Keratinocyte (primary cell): ENCODE measurements at places on chromosomes 6 and 20.

DNA sequence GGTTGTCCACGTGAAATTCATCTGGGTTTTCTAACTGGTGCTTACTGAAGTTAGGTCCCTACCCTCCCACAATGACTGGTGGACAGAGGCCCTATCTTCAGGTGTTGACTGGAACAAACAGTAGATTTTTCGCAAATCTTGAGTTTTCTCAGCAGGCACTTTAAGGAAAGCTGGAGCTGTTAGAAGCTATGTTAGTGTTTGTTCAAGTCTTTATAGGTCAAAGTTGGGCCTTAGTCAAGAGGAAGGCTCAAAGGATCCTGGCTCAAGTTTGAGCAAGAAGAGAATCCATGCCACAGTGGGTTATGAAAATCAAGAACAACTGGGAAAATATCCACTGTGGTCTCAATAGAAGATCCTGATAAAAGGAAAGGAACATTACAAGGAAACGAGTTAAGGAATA lies 48.5 kb upstream of the ELOVL5 start:
- DNase-seq = no peak

DNA sequence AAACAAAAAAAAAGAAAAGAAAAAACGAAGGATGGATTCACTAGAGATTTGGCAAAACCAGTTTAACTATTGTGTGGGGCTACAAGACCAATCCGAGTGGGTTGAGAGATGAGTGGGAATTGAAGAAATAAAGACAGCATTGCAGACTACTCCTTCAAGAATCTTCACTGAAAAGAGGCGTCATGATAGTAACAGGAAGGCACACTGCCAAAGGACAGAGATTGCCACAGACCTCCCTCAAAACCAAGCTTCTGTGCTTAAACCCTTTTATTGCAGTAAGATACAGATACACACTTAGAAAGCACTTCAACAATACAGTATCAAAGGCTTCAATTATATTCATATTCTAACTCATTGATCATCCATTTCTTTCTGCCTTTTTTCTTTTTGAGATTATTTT lies 103.9 kb downstream of the IPCEF1 start:
- no peak for DNase-seq

- DNase-seq = no peak
Observed at GRCh38 chr6:28357036-28357435, 7.3 kb downstream of the ZKSCAN3 start.

DNA sequence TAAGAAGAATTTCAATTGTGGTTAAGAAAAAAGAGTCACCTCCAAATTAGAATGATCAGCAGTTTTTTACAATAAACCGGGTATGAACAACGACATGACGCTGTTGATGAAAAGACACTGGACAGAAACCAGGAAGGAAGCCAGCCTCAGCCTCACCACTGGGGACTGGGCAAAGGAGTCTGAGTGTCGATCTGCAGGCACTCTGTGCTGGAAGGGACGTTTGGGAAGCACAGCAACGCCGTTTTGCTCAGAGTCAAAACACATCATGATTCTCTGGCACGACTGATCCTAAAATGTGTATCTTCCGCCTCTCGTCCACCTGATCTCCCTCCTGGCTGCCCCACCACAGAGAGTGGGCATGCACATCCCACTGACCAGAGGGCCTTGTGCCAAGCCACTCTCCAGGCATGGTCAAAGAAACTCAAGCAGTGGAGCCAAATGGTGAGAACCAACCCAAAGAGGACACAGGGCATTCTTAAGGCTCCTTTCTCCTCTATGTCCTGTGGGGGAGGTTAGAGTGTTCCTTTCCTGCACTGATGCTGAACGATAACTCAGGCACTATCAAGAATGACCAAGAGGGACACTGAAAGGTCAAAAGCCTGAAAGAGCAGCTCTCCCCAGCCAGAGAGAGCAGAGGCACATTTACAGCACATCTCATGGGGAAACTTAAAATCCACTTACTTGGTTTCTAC lies 68.8 kb downstream of the AGPAT4 start:
- DNase-seq = no peak

DNA sequence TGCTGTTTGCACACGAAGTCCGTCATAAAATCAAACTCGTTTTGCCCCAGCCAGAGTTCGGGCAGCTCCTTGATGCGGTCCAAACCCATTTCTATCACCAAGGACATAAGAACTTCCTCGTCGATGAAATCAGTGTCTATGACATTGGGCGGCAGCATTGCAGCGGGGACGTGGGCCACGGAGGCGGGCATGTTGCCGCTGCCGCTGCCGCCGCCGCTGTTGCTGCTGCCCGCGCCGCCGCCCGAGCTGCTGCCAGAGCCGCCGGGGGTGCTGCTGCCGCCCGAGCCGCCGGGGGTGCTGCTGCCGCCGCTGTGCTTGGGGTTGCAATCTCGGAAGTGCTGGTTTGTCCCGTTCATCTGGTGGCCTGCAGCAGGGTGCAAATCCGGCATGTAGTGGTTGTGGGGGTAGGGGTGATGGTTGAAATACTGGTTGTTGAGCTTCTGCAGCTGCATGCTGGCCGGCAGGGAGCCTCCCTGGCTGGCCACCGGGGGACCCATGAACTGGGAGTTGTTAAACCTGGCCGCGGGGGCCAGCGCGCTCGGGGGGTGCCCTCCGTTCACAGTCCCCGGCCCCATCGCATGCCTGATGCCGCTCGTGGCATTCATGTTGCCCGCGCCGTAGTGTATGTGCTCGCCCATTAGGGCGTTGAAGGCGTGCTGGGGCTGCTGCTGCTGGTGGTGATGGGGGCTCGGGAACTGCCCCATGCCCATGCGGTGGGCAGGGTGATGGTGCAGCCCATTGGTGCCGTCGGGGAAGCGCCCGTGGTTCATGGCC lies 1.1 kb downstream of the CITED2 start:
- no peak for DNase-seq

- no peak for DNase-seq
Observed at GRCh38 chr6:148566664-148567350, 180.0 kb upstream of the UST start.

DNA sequence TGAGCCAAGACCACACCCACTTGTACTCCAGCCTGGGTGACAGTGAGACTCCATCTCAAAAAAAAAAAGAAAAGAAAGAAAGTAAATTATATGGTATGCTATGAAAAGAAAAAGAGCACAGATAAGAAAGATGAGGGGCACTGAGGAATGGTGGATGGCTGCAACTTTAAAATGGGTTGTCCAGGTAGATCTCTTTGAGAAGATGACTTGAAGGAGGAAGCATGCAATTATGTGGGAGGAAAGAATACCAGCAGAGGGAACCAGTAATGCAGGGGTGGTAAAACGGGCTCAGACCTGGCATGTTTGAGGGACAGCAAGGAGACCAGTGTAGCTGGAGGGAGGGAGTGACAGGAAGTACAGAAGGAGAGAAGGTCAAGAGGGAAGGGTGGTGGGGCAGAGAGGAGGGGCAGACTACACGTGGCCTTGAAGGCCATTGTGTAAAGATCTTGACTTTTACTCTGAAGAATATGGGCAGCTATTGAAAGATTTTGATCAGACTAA lies 22.3 kb downstream of the LINC00237 start:
- DNase-seq = no peak

- no peak for DNase-seq
Observed at GRCh38 chr6:45732731-45733130, 282.9 kb downstream of the CLIC5 start.

- no peak for DNase-seq
Observed at GRCh38 chr6:24545691-24546090, 50.9 kb downstream of the ALDH5A1 start.
